ENCODE measurements at places on chromosomes 2 and 18.

GRCh38 chr2:105919826-105920225 is 175.1 kb downstream of the NCK2 start:
- DNase-seq = peak; percentile 53

DNA sequence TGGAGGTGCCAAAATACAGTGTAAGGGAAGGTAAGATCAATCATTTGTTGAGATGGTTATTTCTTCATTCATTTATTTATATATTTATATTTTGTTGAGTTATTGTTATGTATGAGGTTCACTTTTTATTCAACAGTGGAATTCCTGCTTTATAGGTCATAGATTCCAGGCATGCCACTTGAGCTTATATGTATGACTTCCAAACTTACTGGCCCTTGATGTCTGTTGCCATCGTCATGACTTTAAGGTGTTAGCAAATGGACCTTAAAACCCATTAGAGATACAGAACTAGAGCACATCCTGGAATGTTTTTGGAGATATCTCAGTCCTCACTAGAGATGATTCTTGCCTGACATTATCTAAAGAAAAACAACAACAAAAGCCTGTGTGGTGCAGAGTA is 25.9 kb downstream of the CCDC85A start:
- DNase-seq = no peak

GRCh38 chr2:185472574-185472973 is 266.0 kb upstream of the FSIP2 start:
- DNase-seq = no peak

GRCh38 chr18:58870130-58870529 is 5.5 kb downstream of the ZNF532 start:
- DNase-seq = no peak

DNA sequence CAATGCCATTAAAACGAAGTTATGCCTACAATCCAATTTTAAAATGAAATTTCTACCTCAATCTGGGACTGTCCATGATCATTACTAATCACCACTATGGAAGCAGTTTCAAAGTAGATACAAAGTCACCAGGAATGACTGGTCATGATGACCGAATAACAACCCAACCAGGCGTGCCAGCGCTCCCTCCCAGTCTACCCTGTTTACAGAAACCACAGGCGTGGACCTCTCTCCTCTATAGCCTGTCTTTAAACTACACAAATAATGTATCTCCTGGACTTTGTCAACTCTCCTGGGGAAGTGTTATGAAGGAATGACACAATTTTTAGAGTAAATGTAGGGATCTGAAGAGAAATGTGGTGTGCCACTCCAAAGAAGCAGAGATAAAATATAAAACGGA is 150.2 kb downstream of the SRBD1 start:
- DNase-seq = no peak

- no peak for DNase-seq
Measured at GRCh38 chr2:73877071-73877802, 15.6 kb upstream of the ACTG2 start.

- no peak for DNase-seq
Measured at GRCh38 chr2:44351088-44351487, 10.2 kb downstream of the PREPL start.

Data from T-cell (primary cell).